GM20000 (cell line): ENCODE measurements at places on chromosomes 7 and 10.

GRCh38 chr7:42156291-42156865, 80.6 kb downstream of the GLI3 start:
- no peak for DNase-seq

DNA sequence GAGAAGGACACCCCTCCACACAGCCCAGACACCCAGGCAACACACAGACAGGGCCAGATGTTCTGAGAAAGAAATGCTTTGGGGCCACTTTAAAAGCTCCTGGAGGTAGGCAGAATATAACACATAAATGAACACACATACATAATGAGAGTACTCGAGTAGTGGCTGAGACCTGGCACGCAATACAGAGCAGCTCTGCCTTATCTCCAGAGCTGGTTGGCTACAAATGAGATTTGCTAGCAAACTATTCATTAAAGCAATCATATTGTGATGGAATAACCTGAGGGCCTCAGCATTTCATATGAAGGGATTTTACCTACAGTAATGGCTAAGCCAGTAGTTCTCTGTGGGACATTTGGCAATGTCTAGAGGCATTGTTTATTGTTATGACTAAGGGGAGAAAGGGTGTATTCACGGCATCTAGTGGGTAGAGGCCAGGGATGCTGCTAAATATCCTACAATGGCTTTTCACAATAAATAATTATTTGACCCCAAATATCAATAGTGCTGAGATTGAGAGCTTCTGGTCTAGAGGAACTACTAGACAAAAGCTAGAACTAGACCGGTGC, 5.5 kb upstream of the IMPDH1 start:
- DNase-seq = no peak

DNA sequence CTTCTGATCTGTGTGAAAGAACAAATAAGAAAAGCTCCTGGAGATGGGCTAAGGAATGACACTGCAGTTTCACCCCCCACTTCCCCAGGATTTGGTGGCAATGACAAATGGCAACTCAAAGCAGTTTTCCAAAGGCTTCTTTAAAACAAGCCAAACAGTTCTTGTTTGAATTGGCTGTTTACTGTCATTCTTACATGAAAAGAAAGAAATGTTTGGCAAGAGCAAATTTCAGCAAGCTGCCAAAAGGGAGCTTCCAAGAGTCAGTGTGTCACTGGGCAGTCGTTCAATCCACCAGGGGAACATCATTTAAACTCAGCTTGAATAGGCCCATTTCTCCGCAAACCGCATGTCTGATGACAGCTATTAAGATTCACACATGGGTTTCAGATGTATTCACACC, 119.0 kb upstream of the RHOBTB1 start:
- no peak for DNase-seq

DNA sequence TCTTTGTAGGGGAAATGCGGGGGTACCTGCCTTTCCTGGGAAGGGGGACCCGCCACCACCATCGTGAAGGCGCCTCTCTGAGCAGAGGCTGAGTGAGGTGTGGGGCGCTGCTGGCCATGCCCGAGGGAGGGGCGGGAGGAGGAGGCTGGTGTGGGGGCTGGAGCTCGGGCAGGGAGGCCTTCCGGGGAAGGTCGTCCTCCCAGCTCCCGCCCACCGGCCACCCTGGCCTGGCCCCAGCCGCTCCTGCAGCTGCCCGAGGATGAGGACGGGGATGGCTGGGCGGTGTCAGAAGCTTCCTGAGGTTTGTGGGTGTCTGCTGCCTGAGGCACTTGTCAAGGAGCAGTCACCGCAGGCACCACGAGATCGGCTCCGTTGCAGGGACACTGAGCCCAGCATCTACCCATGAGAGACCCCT, 11.4 kb downstream of the PWWP2B start:
- DNase-seq = no peak

GRCh38 chr10:132265890-132266496, 41.8 kb downstream of the STK32C start:
- DNase-seq = no peak

DNA sequence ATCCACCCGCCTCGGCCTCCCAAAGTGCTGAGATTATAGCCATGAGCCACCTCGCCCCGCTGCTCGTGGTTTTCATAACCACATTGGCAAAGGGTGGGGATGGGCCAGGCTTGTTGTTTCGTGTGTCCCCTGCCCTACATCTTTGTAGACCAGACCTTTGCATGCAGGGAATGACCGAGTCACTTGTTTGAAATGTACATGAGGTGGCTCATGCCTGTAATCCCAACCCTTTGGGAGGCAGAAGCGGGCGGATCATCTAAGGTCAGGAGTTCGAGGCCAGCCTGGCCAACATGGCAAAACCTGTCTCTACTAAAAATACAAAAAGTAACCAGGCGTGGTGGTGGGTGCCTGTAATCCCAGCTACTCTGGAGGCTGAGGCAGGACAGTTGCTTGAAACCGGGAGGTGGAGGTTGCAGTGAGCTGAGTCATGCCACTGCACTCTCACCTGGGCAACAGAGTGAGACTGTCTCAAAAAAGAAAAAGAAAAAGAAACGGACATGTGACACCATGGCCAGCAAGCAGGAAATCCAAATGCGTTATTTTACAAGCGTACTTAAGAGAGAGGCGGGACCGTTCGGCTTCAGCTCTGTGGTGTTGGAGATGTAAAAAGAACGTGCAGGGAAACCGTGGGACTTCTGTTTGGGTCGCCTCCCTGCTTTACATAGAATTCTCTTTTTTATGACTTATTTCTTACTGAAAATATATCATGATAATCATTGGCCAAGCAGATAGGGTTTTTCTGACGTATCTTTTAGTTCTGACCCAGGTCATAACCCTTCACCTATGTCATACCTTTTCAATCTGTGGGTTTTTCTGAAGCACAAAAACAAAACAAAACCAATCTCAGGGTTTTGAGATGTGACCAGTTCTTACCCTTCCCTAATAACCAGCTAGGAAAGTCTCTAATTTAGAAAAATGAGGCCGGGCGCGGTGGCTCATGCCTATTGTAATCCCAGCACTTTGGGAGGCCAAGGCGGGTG, 45.1 kb downstream of the WIPI2 start:
- no peak for DNase-seq

DNA sequence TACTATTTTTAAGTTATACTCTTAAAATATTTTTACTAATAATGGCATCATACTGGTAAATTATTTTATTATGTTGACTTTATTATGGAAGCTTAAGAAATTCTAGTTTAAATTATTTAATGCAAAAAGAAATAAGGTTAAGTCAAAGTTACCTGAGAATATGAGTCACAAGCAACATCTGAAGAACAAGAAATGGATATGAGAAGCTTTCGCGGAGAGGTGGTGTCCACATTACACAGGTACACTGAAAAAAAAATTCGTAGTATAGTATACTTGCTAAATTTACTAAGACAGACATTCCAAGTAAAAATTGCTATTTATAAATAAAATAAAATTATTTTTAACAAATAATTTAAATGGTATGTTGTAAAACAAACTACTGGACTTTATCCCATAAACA, 143.8 kb downstream of the AVL9 start:
- no peak for DNase-seq

DNA sequence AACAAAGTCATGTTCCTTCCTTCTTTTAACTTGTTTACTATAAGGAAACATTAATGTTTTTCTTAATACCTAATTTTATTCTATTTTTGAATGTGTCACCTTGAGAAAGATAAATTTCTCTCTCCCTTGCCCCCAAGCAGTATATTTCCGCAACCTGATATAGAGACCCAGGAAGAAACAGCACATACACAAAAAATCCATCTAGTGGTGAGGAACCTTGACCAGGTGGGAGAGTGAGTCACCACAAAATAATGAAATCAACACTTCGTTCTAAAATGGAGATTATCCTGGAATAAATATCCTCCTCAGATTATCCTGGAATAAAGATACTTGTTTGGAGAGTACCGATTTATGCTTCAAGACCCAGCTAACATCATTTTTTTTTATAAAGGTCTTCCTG, 232.9 kb upstream of the PTN start:
- no peak for DNase-seq

GRCh38 chr7:154569916-154570315, 433.0 kb downstream of the PAXIP1 start:
- no peak for DNase-seq

- no peak for DNase-seq
Measured at GRCh38 chr7:149866139-149866778, 7.5 kb upstream of the ATP6V0E2 start.

DNA sequence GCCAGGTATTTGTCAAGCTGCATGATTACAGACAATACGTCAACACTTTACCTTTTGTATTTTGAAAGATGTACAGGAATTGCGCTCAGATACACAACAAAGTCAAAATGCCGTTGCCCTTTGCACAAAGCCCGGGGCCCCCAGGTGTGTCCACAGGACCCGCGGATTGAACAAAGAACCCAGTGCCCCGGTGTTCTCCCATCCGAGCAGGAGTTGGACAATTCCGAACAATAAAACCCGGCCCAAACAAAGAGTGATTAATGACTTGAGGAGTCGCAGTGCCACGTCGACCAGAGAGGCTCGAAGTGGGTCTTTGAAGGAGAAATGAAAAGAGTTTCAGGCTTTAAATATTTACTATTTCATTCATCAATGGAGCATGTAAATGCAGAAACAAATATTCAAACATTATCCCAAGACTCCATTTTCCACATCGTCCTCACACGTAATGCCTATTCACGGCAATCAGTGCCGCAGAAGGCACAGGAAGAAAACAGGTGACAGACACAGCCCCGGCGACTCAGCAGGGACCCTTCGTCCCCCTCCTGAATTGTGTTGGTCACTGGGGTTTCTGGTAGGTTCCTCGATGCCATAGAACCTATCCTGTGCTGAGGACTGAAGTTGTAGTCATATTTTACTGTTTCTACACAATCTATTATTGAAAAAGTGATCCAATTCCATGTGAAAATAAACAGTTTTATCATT, 70.9 kb upstream of the MGMT start:
- no peak for DNase-seq

DNA sequence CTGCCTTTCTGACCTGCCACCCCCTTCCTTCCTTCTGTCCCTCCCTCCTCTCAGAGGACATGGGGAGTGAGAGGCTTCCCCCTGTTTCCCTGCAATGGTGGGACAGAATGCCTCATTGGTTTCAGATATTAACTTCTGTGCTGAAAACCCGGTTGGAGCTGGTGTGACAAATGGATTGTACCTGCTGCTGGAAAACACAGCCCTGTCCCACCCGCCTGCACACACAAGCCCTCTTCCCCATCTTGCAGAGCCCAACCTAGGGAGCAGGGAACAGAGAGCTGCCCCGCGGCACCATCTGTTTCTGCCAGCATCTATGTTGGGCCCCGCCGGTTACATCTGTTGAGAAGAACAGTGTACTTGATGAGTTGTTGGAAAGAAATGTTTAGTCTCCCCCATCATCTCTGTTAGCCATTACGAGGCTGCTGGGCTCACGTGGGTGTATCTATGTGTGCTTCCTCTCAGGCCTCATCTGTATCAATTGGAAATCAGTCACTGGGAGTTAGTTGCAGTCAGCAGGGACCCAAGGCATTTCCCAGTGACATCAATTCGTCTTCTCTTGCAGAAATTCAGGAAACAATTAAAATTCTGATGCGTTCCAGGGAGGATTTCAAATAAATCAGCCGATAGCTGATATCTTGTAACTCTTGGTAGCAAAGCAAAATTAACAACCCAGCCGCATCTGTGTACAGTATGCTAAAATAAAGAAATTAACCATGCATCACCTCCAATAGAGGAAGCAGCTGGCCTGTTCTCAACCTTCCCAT, 725.6 kb upstream of the GALNT17 start:
- DNase-seq = no peak

- no peak for DNase-seq
Measured at GRCh38 chr7:108724251-108725100, 154.8 kb downstream of the DNAJB9 start.

- no peak for DNase-seq
Measured at GRCh38 chr10:131749767-131750142, 151.1 kb upstream of the PPP2R2D start.

DNA sequence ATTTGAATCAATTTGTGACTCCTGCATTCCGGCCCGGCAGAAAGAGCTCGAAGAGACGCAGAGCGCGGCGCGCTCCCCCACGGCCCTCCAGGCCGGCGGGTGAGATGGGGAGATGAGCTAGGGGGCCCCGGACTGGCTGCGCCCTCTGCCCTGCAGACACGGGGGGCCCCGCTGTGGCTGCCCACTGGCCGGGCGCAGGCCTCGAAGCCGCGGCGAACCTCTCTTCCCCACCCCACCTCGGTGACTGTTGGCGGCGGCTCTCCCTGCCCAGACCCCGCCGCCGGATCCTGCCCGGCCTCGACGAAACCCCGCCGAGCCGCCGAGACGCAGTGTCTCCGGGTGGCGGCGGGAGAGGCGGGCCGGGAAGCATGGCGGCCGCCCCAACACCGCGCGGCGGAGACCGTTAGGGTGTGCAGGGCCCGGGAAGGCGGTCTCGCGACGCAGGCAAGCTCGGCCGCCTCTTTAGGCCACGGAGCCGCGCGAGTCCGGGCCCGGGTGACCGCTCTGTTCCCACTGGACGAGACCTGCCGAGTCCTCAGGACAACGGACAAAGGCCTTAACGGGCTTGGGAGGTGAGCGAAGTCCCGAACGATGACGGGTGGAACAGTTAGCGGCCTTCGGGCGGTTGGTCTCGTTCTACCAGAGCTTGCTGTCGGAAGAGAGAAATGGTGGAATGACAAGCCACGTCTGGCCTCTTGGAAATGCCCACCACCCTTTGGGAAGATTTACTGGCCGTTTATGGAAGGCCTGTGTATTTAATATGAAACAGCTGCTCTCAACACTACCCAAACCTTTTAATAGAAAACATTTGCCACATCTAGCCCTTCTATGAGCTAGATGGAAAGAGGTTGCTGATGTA, 24.3 kb downstream of the NUP42 start:
- DNase-seq = peak; percentile 51

DNA sequence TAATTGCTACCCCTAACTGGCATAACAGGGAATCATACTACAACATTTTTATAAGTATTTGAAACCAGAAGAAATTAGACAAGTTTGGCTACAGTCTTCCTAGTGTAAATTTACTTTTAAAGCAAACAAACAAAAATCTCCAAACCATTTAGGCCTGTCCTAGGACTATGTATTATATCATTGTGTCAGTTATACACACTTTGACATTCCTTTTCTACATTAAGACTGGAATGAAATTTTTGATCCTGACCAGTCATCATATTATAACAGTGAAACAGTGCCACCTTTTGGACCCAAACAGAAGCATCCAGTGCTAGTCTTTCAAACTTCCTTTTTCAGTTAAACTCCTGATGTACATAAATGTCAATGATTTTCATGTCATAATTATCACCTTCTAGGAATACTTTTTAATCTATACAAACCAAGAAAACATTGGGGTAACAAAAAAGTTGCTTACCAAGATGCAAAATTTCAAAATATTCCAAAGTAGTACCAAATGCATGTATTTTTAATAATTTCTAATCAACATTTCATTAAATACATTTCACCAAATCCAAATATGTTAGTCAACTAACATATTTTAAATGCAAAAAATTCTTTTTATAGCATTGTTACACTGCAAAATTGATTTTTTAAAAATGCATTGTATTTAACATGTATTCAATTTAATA, 75.7 kb downstream of the IMMP2L start:
- DNase-seq = peak; percentile 38

GRCh38 chr10:28754930-28755718, 77.8 kb downstream of the BAMBI start:
- DNase-seq = no peak

- no peak for DNase-seq
Measured at GRCh38 chr7:56079450-56080185, 13.1 kb downstream of the PHKG1 start.

GRCh38 chr7:151795168-151795811, 81.6 kb downstream of the PRKAG2 start:
- DNase-seq = peak; percentile 59
